Mesothelial cell of epicardium (in vitro differentiated cells): ENCODE measurements at places on chromosomes 13 and 19. TPM values are rescaled to one million over a fixed set of nuclear protein-coding genes. Genes with fewer than 3 reads are reported as not detected.

Gene XRCC1
- 52.3 to 58.5 TPM (median 56.1 TPM) in 3 replicates for total RNA-seq

Gene CDX2
- total RNA-seq = 0.05 to 0.16 TPM in 2 of 3 replicates, not detected in the other

GRCh38 chr13:80072231-80072630, 268.7 kb downstream of the SPRY2 start:
- H3K27ac ChIP-seq = no peak overlapping the region
- H3K4me3 ChIP-seq = no peak overlapping the region
- H3K27me3 ChIP-seq = no peaks in the 10 kb centered on the region

Gene SIGLEC12
- not detected in 3 replicates for total RNA-seq

- DNase-seq = no peak
- H3K4me1 ChIP-seq = no peaks in the 10 kb centered on the region
- peak overlapping the region; percentile 9 for H3K27ac ChIP-seq
- H3K27me3 ChIP-seq = no peaks in the 10 kb centered on the region
These were observed 1.7 kb downstream of the COX7A1 start for GRCh38 chr19:36150586-36150985.

Gene YJU2
- 19.5 to 22.1 TPM (median 21.3 TPM) in 3 replicates for total RNA-seq

DNA sequence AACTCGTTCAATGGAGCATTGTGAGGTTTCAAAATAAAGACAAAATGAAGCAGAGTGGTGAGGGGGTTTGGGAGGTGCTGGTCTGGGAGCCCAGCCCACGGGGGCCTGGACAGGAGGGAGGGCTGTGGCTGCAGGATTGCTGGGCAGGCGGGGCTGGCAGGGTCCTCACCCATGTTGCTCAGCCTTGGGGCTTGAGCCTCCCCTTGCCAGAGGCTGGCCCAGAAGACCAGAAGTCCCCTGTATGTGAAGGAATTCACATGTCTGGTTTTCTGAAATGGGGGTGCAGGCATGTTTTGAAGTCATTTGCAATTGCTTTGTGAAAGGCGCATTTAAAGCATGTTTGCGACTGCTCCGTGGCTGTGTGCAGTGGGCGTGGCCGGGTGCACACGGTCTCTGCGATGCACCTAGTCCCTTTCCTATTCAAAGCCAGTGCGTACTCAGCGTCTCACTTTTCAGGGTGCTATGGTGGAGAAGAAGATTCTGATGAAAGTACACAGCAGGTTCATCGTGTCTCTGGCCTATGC, 2.3 kb downstream of the GRK1 start:
- H3K4me3 ChIP-seq = no peak overlapping the region
- DNase-seq = peak; percentile 10
- no peaks in the 10 kb centered on the region for H3K27me3 ChIP-seq
- H3K27ac ChIP-seq = no peak overlapping the region
- H3K4me1 ChIP-seq = no peaks in the 10 kb centered on the region

- no peak for DNase-seq
- H3K4me3 ChIP-seq = no peak overlapping the region
- H3K36me3 ChIP-seq = no peaks in the 10 kb centered on the region
- peaks cover 10% of the 10 kb centered on the region for H3K4me1 ChIP-seq
- H3K27ac ChIP-seq = no peak overlapping the region
These were observed 10.9 kb upstream of the TLE5 start for GRCh38 chr19:3073159-3073563.

GRCh38 chr13:76637641-76638141, 248.5 kb downstream of the KCTD12 start:
- H3K27ac ChIP-seq = peak overlapping the region; percentile 92
- peaks cover 49% of the 10 kb centered on the region for H3K4me1 ChIP-seq
- no peaks in the 10 kb centered on the region for H3K36me3 ChIP-seq
- no peak overlapping the region for H3K4me3 ChIP-seq

DNA sequence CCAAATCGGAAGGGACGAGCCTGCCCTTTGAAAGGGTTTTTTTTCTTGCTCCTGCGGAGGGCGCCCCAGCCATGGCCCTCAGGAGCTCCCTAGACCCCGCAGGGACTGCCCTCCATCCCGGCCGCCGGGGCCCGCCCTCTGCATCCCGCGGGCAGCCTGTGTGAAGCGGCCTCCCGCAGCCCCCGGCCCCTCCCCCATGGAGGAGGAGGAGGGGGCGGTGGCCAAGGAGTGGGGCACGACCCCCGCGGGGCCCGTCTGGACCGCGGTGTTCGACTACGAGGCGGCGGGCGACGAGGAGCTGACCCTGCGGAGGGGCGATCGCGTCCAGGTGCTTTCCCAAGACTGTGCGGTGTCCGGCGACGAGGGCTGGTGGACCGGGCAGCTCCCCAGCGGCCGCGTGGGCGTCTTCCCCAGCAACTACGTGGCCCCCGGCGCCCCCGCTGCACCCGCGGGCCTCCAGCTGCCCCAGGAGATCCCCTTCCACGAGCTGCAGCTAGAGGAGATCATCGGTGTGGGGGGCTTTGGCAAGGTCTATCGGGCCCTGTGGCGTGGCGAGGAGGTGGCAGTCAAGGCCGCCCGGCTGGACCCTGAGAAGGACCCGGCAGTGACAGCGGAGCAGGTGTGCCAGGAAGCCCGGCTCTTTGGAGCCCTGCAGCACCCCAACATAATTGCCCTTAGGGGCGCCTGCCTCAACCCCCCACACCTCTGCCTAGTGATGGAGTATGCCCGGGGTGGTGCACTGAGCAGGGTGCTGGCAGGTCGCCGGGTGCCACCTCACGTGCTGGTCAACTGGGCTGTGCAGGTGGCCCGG, 815 bp downstream of the MAP3K10 start:
- peaks cover 20% of the 10 kb centered on the region for H3K27me3 ChIP-seq
- H3K27ac ChIP-seq = no peak overlapping the region
- DNase-seq = peak; percentile 45
- H3K4me3 ChIP-seq = peak overlapping the region; percentile 64
- no peaks in the 10 kb centered on the region for H3K36me3 ChIP-seq

- H3K36me3 ChIP-seq = no peaks in the 10 kb centered on the region
- peaks cover 9% of the 10 kb centered on the region for H3K27me3 ChIP-seq
- H3K4me3 ChIP-seq = no peak overlapping the region
- no peak for DNase-seq
- H3K4me1 ChIP-seq = peaks cover 23% of the 10 kb centered on the region
These were observed 93.3 kb downstream of the OXGR1 start for GRCh38 chr13:96900986-96901385.

DNA sequence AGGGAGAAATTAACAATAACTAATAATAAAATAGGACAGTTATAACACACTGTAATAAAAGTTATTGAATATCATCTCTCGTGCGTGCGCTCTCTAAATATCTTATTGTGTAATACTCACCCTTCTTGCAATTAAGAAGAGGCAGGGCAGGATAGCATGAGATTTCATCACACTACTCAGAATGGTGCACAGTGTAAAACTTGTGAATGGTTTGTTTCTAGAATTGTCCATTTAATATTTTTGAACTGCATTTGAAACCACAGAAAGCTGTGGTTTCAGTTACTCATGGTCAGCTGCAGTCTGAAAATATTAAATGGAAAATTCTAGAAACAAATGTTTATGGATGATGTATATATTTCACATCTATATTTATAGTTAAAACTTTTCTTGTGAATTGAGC, 161.1 kb downstream of the DCT start:
- peaks cover 11% of the 10 kb centered on the region for H3K36me3 ChIP-seq
- no peaks in the 10 kb centered on the region for H3K27me3 ChIP-seq
- H3K4me1 ChIP-seq = peaks cover 13% of the 10 kb centered on the region
- no peak overlapping the region for H3K27ac ChIP-seq
- DNase-seq = no peak

Gene DHDH
- 2.3 to 3.5 TPM (median 3.2 TPM) in 3 replicates for total RNA-seq

DNA sequence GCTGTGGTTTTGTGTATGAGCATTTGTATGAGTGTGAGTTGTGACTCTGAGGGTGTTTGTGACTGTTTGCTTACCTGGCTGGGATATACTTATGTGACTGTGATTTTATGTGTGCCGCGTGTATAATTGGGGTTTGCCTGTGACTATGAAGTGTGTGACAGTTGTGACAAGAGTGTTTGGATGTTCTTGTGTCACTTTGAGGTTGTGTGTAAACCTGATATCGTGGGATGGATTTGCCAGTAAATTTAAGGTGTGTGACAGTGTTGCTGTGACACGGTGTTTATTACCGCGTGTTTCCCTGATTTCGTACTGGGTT, 442 bp downstream of the ZNF420 start:
- peak overlapping the region; percentile 94 for H3K4me3 ChIP-seq
- H3K27ac ChIP-seq = peak overlapping the region; percentile 92
- H3K36me3 ChIP-seq = peaks cover 37% of the 10 kb centered on the region
- H3K4me1 ChIP-seq = peaks cover 15% of the 10 kb centered on the region
- no peaks in the 10 kb centered on the region for H3K27me3 ChIP-seq

Gene CD22
- total RNA-seq = 54.6 to 59.9 TPM (median 56.3 TPM) in 3 replicates

Gene PTH2
- not detected in 3 replicates for total RNA-seq

- H3K27me3 ChIP-seq = no peaks in the 10 kb centered on the region
- H3K36me3 ChIP-seq = peaks cover 43% of the 10 kb centered on the region
- peak overlapping the region; percentile 16 for H3K27ac ChIP-seq
- no peaks in the 10 kb centered on the region for H3K4me1 ChIP-seq
- no peak for DNase-seq
- no peak overlapping the region for H3K4me3 ChIP-seq
These were observed 116.1 kb downstream of the DNAJC3 start for GRCh38 chr13:95793018-95793555.

DNA sequence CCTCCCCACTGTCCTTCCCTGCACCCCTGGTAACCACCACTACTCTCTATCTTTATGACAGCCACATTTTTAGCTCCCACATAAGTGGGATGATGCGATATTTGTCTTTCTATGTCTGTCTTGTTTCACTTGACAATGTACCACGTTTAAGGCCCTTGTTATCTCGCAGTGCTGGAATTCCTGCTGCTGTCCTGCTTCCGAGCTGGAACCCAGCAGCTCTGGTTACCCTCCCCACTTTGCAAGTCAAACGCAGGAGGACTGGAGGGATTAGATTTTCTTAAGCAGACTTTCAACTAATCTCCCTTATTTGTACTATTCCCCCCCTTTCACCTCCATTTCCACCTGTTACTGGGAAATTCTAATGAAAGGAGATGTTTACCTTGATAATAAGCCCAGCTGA, 59.1 kb upstream of the PDX1 start:
- no peak overlapping the region for H3K4me3 ChIP-seq
- H3K27ac ChIP-seq = no peak overlapping the region
- no peaks in the 10 kb centered on the region for H3K4me1 ChIP-seq
- DNase-seq = no peak
- H3K27me3 ChIP-seq = peaks cover 41% of the 10 kb centered on the region
- no peaks in the 10 kb centered on the region for H3K36me3 ChIP-seq

DNA sequence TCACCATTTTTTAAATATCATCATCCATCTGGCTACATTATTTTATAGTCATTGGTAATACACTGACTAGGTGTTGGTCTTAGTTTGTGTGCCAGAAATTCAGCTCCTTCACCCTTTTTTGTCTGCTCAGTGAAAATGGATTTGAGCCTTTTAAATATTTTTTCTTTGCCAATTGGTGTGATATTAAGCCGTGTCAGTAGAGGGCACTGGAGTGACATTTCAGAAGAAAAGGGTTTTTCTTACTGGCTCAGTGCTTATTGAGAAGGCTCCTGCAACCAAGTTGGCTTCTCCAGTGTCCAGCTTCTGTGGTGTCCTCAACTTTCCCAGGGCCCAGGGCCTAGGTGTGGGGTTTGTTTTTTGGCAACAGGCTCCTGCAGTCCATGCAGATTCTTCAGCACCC, 546.6 kb downstream of the DACH1 start:
- DNase-seq = no peak
- H3K27ac ChIP-seq = no peak overlapping the region
- H3K27me3 ChIP-seq = no peaks in the 10 kb centered on the region

Gene STOML3
- not detected in 3 replicates for total RNA-seq

- H3K36me3 ChIP-seq = no peaks in the 10 kb centered on the region
- peaks cover 34% of the 10 kb centered on the region for H3K4me1 ChIP-seq
- no peak overlapping the region for H3K27ac ChIP-seq
- H3K27me3 ChIP-seq = no peaks in the 10 kb centered on the region
- H3K4me3 ChIP-seq = peak overlapping the region; percentile 99
These were observed 2.7 kb downstream of the TBC1D4 start for GRCh38 chr13:75479102-75479740.

Gene ZNF439
- 6.2 to 8.8 TPM (median 6.4 TPM) in 3 replicates for total RNA-seq

DNA sequence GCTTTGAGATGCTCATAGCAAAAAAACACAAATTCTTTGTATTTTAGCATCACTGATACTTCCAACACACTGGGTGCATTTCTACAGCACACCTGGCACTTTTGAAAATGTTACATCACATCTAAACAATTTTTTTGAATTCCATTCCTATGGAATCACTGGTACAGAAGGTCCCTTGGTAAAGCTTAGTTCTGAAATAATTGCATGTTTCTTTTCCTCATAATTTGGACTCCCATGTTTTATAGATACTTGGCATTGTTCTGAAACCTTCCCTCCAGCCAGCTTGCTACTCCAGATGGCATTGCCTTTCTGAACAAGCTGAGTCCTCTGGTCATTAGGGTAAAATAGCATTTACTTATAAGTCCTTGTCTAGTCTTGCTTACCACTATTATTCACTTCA, 481.3 kb upstream of the GPC6 start:
- H3K27me3 ChIP-seq = no peaks in the 10 kb centered on the region
- DNase-seq = no peak

DNA sequence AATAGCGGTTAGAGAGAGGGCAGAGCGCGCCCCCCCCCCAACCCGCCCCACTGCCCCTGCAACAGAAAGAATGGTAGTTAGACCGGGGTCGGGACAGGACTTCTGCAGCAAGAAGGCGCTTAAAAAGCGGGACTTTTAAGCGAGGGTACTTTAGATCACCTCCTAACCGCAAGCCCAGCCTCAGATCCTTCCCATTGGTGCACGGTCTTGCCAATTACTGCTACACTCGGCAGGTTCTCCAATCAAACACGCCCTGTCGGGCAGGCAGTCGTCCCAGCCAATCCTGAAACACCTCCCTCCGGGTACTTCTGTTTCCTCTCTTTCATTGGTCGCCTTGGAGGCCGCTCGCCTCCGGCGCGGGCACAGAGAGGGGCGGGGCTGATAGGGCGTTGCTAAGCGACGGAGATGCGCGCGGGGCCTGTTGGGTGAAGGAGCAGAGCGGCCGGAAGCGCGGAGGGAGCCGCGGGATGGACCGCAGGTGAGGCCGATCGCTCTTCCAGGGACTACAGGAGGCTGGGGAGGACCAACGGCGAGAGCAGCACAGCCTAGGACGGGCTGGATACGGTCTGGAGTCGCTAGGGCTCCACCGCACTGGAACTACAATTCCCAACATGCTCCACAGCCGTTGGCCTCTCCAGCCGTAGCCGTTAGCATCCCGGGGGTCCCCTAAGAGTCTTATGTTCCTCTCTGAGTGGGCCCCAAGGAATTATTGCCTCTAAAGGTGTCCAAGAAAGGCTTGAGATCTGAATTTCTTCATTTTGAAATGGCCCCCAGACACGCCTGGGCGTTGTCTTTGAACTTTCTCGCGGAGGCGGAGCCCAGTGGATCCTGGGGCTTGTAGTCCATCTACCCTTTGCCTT, at the start of gene PROSER3:
PROSER3 (plus strand) TSS at position 428 of the 860 bp plus-strand sequence; CDS start at position 468, 40 bp downstream.
- peaks cover 9% of the 10 kb centered on the region for H3K27me3 ChIP-seq
- H3K36me3 ChIP-seq = peaks cover 4% of the 10 kb centered on the region
- peak within 1 kb of the TSS; percentile 96 for H3K27ac ChIP-seq
- H3K4me1 ChIP-seq = peaks cover 21% of the 10 kb centered on the region

Gene KLK1
- 0.27 to 0.40 TPM in 2 of 3 replicates, not detected in the other for total RNA-seq

- H3K27me3 ChIP-seq = peaks cover 18% of the 10 kb centered on the region
- no peak overlapping the region for H3K4me3 ChIP-seq
- no peaks in the 10 kb centered on the region for H3K4me1 ChIP-seq
- H3K36me3 ChIP-seq = no peaks in the 10 kb centered on the region
These were observed 485.3 kb downstream of the UQCRFS1 start for GRCh38 chr19:28727480-28728159.

- H3K4me3 ChIP-seq = no peak overlapping the region
- H3K4me1 ChIP-seq = no peaks in the 10 kb centered on the region
- no peaks in the 10 kb centered on the region for H3K27me3 ChIP-seq
- H3K27ac ChIP-seq = no peak overlapping the region
- H3K36me3 ChIP-seq = no peaks in the 10 kb centered on the region
These were observed 33.9 kb upstream of the LATS2 start for GRCh38 chr13:21095311-21095710.
